Activated CD4-positive, alpha-beta T cell treated with anti-CD3 and anti-CD28 coated beads, Interleukin-2, amount 50 U/mL, for 16 hours (primary cell): ENCODE measurements at places on chromosomes 7 and 10.
A peak's percentile ranks its signal among the peaks of the same experiment; 100 is the strongest.

- DNase-seq, result no peak
Observed at GRCh38 chr10:69317626-69318105, 39.4 kb downstream of the HK1 start.

DNA sequence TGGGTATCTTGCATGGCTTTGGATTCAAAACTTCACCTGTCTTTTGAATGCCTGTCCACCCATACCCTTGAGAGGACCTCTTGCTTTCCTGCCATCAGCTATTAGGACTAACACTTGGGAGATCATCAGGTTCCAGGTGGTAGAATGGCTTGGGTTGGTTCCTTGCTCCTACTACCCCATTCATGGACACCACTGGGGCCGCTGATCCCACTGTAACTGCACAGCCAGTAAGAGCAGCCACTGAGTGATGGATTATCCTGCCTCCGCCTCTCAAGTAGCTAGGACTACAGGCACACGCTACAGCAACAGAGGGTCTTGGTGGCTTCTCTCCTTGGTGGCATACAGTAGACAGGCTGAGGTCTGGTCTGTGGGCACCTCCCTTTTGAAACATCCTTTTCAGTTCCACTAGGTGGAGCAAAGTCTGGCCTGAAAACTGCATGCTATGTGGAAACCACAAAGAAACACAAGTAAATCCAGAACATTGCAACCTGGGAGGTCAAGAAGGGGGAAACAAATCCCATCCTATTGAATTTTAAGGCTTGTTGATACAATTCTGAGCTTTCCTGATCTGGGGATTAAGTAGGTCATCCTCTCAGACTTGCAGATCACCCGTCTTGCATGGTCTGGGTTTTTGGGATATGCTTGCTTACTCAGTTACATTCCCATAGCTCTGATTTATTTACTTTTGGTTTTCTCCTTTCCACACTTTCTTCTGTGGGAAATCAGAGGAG lies 9.4 kb downstream of the WBP1L start:
- DNase-seq, result peak; percentile 33

DNA sequence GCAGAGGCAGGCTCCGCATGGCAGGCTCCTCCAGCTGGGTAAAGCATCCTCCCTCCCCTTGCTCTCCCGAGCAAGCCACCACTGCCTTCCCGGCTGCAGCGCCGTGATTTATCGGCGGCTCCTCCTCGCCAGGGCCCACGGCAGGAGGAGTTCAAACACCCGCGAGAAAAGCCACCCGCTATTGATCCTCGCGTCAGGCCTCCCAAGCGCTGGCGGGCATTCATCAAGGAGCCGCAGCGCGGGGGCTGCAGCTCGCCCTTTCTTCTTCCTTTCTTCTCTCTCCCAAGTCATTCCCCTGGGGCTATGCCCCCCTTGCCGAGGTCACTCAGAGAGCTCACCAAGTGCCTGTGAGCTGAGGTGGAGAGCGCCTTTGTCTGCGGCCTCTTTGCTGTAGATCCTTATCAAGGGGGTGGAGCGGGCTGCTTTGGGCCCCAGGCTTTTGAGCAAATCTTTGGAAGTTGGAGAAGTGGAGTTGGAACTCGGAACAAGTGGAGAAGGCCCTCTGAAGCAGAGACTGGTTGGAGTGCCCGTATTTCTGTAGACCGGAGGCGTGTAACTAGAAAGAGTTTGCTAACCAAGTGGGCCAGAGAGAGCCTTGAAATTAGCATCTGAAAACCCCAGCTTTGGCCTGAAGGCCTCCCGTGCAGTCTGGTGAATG lies 107.2 kb upstream of the PPIF start:
- DNase-seq, result no peak

DNA sequence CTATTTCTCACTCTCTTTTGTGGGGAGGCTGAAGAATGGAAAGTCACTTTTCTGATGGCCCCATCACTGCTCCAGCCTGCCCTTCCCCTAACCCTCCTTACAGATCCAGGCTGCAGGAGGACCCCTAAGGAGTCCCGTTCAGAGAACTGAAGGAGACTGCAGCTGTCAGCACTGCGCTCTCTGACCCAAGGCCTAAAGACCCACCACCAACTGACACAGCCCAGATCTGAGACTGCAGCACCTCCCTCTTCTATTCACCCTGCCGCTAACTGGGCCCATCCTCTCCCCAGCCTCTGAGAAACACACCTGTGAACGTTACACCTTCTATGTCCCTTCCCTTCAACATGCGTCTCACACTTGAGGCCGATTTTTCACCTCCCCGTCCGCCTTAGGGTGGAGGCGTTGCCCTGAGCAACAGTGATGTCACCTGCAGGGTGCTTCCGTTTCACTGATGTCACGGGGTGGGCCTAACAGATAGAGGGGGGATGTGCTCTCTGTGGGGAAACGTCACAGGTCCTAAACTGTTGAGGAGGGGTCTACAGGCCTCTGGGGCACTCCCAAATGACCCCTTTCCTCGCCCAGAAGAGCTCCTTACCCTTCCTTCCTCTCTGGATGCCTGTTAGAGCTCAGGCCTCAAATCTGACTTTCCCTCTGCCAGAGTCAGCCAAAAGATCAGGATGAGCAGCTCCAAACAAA lies 5.1 kb downstream of the ITPRIP start:
- DNase-seq, result no peak

DNA sequence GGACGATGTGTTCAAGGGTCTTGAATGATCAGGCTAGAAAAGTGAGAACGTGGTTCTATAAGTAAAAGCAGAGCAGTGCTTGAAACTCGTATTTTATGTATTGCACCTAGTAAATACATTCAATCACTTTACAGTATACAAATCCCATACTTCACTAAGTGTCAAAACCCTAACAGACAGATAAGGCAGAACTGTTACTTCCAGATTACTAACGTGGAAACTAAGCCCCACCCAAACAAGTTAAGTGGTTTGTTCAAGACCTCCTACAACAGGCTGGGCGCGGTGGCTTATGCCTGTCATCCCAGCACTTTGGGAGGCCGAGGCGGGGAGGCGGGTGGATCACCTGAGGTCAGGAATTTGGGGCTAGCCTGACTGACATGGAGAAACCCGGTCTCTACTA lies 9.2 kb upstream of the MYO1G start:
- DNase-seq, result no peak

DNA sequence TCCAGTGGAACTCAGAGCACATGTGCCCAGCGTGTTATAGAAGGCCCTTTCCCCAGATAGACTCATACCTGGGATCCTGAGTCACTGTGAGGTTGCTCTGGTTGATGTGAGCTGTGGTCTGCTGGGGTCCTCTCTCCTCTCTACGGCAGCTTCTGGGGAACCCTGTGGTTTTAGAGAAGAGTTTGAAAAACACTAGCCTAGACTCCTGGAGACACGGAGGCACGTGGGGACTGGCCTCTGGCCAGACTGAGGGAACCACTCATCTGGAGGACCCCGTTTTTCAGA lies 10.3 kb downstream of the ZNF775 start:
- DNase-seq, result no peak

GRCh38 chr7:100884736-100885439 lies 4.6 kb downstream of the UFSP1 start:
- peak; percentile 41 for DNase-seq

DNA sequence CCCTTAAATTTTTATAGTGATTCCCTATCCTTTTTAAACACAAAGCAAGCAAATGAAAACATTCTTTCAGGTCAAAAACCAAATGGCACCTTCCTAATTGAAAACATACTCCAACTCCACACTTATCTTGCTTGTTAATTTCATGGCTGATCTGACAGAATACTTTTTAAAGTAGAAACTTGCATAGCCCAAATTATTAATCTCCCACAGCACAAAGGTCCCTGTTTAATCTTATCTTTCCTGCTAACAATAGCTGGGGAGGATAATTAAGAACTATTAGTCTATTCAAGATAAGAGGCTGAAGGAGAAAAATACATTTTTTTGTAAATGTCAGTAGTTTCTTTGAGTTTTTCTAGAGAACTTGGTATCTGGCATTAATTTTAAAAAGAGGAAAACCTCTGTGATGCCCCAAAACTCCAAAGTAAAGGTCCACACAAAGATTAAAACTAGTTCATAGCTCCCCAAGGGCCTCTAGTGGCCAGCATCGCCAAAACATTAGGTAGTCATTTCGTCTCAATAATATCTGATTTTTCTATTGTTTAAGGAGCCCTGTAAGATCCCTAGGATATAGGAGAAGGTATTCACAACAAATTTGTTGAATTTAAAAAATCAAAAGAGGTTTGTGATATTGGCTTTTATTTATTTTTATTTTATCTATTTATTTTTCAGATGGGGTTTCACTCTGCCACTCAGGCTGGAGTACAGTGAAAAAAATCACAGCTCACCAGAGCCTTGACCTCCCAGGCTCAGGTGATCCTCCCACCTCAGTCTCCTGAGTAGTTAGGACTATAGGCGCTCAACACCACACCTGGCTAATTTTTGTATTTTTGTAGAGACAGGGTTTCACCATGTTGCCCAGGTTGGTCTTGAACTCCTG lies 14.7 kb downstream of the CDNF start:
- DNase-seq, result peak; percentile 45

DNA sequence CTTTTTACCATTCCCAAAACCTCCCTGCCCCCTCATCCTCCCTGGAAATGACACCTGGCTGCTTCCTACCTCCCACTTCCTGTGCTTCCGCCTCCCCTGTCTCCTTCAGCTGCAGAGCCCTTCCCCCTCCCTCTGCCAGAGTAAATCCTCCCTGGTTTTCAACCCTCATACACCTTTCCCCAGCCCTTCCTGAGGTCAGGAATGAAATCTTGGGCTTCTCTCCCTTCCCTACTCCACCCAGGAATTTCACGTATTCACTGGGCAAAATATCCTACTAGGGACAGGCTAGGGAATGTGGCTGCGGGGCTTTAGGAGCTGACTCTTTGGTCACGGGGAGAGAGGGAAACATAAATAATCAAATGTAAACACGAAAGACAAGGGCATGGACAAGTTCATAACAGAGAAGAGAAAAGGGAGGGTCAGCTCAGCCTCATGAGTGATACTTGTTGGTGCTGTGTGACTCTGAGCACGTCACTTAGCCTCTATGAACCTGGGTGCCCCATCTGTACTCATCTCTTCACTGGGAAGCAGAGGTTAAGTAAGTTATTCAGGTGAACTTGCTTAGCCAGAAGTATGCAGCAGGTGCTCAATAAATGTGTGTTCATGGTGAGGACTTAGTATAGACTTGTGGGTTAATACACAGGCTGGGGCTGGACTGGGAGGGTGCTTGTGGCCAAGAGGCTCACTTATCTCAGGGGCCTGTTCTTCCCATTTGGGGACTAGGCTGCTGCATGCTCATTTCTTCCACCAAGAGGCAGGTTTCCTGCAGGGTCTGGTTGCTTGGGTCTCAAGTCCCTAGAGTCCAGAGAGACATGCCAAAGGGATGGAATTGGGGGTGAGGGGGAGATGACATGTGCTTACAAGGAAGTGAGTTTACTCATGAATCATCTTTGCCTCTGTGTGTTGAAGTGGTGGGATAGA lies 10.0 kb upstream of the DUSP5 start:
- no peak for DNase-seq

GRCh38 chr10:28915989-28916588 lies 238.8 kb downstream of the BAMBI start:
- no peak for DNase-seq

DNA sequence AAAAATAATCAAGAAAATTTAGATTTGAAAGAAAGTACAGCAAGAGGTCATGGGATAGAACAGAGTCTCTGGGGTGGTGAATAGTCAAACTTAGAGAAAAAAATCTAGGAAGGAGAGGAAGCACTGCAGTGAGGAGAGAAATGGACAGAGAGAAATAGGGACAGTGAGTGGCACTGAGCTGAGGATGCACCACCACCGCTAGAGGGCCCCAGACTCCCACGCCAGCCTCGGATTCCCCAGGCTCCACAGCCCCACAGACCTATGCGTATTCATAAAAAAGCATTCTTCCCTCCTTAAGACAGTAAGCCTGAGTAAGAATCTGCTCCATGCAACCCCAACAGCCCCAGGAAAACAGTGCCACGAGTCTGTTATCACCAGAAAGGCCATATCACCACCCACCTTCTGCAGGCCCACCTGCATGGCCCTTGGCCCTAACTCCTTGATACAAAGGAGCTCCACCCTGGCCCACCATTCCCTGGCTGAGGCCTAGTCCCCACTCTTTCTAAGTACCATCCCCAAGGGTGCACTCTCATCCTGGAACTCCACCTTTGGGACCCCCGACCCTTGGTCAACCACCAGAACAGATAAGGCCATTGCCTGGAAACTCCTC lies 91.0 kb downstream of the ALOX5 start:
- peak; percentile 78 for DNase-seq

- DNase-seq, result no peak
Observed at GRCh38 chr7:87359366-87359765, 13.9 kb downstream of the CROT start.

GRCh38 chr10:110141185-110141584 lies 66.2 kb upstream of the MXI1 start:
- DNase-seq, result peak; percentile 56

DNA sequence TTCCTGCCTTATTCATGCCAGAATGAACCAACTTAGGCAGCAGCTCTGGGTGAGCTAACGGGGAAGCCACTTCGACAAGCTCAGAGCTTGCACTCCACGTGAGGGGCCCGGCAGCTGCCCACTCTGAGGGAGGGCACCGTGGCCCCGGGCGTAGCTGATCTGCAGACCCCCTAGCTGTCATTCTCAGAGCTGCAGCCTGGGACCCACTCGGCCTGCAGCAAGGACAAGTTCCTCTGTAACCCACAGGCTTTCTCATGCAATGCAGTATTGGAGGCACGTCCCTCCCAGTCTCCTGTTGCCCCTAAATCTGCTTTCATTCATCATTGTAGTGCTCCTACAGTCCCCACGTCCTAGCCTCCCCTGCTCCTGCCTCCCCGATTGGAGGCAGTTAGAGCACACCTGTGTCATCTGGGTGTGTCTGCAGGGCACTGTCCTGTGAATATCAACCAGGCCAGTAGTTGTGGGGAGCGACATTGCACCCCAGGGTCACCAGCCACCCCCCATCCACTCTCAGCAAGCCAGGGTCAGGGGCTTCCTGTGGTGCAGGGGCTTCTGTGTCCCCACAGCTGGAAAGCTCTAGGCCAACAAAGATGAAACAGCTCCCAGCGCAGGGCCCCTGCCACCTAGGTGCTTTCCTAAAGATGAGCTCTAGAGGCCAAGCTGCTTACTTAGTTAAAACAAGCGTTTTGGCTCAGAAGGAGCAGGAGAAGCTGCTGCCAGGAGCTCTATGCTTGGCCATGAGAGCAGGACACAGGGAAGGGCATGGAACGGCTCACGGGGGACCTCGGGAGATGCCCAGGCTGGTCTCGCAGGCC lies 333.6 kb downstream of the ADARB2 start:
- no peak for DNase-seq

- DNase-seq, result no peak
Observed at GRCh38 chr10:114259824-114260223, 20.8 kb downstream of the VWA2 start.

DNA sequence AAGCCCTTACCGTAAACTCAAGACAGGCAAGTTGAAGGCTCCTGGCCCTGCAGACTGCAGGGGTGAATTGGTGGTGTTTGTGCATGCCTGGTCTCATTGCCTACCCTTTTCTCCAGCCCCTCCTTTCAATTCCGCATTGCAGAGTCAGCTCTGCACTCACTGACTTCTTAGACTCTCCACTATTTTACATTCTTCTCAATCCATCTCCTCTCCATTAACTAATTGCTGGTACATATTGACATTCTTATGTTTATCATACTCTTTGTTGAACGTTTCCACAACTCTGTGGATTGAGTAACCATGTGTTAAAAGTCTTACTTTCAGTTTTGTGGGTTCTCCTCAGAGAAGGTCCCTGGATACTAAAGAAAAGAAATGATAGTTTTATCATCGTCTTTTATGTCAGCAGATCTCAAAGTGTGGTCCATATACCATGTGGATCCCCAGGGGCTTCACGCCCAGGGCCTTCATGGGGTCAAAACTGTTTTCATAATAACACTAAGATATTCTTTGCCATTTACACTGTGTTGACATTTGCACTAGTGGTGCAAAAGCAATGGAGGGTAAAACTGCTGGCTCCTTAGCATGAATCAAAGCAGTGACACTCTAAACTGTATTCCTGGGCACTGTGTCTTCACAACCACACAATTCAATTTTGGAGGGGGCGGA lies 135.4 kb upstream of the FZD1 start:
- DNase-seq, result no peak
